ENCODE measurements at places on chromosomes 1 and 21. TPM values are rescaled to one million over a fixed set of nuclear protein-coding genes. Genes with fewer than 3 reads are reported as not detected.

The SELENBP1 gene
- 74.6 TPM for total RNA-seq

The REN gene
- total RNA-seq, result not detected

The FOXD3 gene
- total RNA-seq, result 5.2 TPM

The CYP2J2 gene
- 38.1 TPM for total RNA-seq

The DENND4B gene
- total RNA-seq, result 9.9 TPM

The TRAF5 gene
- total RNA-seq, result 13.0 TPM

The SUSD4 gene
- 4.7 TPM for total RNA-seq

The OR2L8 gene
- not detected for total RNA-seq

The KCNQ4 gene
- 4.2 TPM for total RNA-seq

The LCE1B gene
- total RNA-seq, result not detected

The RHD gene
- 2.1 TPM for total RNA-seq

The BMP8B gene
- 1.0 TPM for total RNA-seq

The BTBD19 gene
- 5.7 TPM for total RNA-seq

The MRAP gene
- 2.6 TPM for total RNA-seq

The CTNNBIP1 gene
- 32.4 TPM for total RNA-seq

The IL22RA1 gene
- total RNA-seq, result not detected

The SEMA4A gene
- total RNA-seq, result 4.2 TPM

The C1QTNF12 gene
- total RNA-seq, result 1.0 TPM

The CATSPER4 gene
- total RNA-seq, result not detected

The DCST1 gene
- total RNA-seq, result not detected

The ETS2 gene
- 20.9 TPM for total RNA-seq

The TBX19 gene
- total RNA-seq, result 1.0 TPM

The GJA8 gene
- not detected for total RNA-seq

The SSU72 gene
- total RNA-seq, result 40.2 TPM

The CLEC20A gene
- total RNA-seq, result not detected

The C2CD4D gene
- total RNA-seq, result not detected

The MRPL55 gene
- total RNA-seq, result 38.1 TPM

The FBXO44 gene
- 3.1 TPM for total RNA-seq

The MROH7 gene
- 1.6 TPM for total RNA-seq

The CLDN8 gene
- total RNA-seq, result not detected

The IL20 gene
- total RNA-seq, result not detected

The PYGO2 gene
- 16.2 TPM for total RNA-seq

The CHODL gene
- total RNA-seq, result 85.6 TPM

The SGIP1 gene
- 0.52 TPM for total RNA-seq

The SPATA6 gene
- total RNA-seq, result 50.1 TPM

The COL6A1 gene
- total RNA-seq, result 270 TPM

The F5 gene
- 1.0 TPM for total RNA-seq
